ENCODE measurements at places on chromosomes 11 and 22.

GRCh38 chr11:68375766-68376165 is 63.4 kb downstream of the LRP5 start:
- no peak for DNase-seq

DNA sequence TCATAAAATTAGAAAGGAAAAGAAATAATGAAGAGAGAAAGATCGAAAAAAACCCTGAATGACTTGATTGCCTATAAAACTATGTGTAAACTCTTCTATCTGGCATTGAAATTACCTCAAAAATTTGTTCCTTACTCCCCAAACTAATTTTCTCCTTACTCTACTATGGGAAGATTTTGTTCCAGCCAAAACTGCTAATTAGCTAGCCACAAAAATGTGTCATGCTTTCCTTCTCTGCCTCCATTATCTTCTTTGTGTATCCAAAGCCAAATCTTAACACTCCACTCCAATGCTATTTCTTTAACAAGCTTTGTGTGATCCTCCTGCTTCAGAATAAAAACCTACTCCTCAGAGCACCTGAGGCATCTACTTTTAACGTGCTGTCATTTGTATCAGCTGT is 831.2 kb downstream of the METTL15 start:
- no peak for DNase-seq

GRCh38 chr22:44279069-44279360 is 33.7 kb downstream of the SHISAL1 start:
- DNase-seq, result no peak

DNA sequence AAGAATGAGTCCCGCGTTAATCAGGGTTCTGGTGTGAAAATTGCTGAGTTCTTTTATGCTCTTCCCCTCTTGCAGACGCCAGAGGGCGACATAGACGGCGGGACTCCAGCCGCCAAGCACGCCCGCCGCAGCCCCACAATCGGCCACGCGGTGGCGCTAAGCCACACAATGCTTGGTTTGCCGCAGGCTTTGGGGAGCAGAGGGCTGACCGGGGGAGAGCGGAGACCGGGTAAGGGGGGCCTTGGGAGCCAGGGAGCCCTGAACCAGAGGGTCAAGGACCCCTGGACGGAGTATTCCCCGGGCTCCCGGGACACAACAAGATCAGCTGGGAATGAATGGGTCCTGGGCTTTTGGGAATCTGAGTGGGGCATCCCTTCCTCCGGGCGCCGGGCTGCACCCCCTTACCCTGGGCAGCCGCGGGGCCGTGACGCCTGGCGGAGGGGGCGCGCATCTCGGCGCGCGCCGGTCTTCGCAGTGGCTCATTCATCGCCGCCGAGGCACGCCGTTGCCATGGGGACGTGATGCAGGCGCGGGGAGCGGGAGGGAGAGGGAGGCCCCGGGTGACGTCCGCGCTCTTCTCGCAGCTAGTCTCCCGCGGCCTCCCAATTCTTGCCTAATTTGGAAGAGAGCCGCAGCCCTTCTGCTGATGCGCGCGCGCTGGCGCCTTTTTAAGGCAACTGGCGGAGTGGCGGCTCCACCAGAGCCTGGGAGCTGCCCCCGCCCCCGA is 12.2 kb upstream of the NPAS4 start:
- peak; percentile 90 for DNase-seq

- DNase-seq, result no peak
Measured at GRCh38 chr11:23569547-23569946, 709.3 kb upstream of the CCDC179 start.

GRCh38 chr22:45064313-45065278 is 54.8 kb upstream of the PHF21B start:
- no peak for DNase-seq

GRCh38 chr11:41256041-41256440 is 203.4 kb downstream of the LRRC4C start:
- DNase-seq, result no peak

DNA sequence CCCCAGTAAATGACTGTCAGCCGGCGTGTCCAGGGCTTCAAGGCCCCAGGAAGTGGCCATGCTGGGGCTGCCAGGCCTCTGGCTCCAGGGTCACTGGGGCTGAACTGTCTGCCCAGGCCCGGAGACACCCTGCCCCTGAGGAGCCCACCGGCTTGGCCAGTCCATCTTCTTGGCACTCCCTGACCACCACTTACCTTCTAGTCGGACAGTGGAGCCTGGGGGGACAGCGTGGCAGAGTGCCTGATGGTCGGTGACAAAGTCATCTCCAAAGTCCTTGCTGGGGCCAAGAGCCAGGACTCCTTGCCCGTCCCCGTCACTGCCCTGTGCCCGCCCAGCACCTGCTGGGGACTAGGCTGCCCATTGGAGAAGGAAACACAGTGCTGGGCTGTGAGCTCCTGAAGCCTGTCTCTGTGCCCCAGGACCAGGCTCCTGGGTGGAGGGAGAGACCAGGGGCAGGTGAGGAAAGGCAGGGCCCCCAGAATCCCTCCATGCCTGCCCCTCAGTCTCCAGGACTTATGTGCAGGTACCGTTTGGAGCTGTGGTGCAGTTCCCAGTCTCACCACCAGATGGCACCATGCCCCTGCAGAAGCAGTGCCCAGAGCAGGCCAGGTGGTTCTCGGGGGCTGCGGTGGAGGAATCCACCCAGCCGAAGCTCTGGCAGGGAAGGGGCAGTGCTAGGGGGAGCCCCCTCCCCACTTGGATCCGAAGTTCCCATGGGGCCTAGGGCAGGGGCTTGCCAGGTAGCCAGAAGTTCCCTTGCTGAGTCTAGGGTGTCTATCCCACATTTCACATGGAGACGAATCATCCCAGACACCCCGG is 6.0 kb upstream of the CCDC188 start:
- peak; percentile 89 for DNase-seq

GRCh38 chr11:134524201-134524600 is 112.2 kb upstream of the B3GAT1 start:
- peak; percentile 3 for DNase-seq

- no peak for DNase-seq
Measured at GRCh38 chr11:69265911-69266510, 27.9 kb upstream of the MYEOV start.

GRCh38 chr11:8839957-8840945 is 70.7 kb upstream of the AKIP1 start:
- peak; percentile 59 for DNase-seq
